ENCODE measurements at places on chromosomes 6 and 20. TPM values are rescaled to one million over a fixed set of nuclear protein-coding genes. Genes with fewer than 3 reads are reported as not detected.

Gene DEFB118
- 0.33 TPM for total RNA-seq

Gene FKBP1C
- 0.28 TPM for total RNA-seq

Gene GCNT2
- total RNA-seq: 14.8 TPM

Gene TGM3
- total RNA-seq: not detected

Gene VGLL2
- total RNA-seq: 0.21 TPM
